Erythroblast (primary cell): ENCODE measurements at places on chromosomes 5 and 9.

- peak; percentile 53 for DNase-seq
These were observed at the start of gene CCNI2 for GRCh38 chr5:132746954-132747615. Gene CCNI2, plus strand, starts transcription at chr5:132747426. Its CDS starts 70 bp downstream, at chr5:132747496.

GRCh38 chr5:81134066-81134465 is 99.1 kb upstream of the CKMT2 start:
- no peak for DNase-seq

DNA sequence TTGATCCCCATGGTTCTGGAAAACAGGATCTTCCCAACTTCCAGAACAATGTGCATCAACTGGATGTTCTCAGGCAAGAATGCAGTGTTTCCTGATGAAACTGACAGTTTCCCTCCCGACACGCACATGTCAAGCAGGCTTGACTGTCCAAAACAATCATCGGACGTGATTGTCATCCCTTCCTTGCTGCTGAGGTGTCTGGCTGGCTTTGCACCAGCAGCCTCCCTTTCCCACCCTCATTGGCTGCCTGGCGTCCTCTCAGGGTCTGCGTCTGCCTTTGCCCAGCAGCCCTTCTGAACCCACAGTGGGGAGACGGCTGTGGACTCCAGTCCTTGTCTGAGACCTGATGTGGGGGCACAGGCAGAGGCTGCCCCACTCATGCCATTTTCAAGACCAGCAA is 110.8 kb downstream of the MARCHF3 start:
- DNase-seq = no peak

GRCh38 chr9:38185647-38186403 is 116.8 kb upstream of the SHB start:
- DNase-seq = no peak

GRCh38 chr5:42985129-42986037 is 54.7 kb downstream of the ANXA2R start:
- DNase-seq = no peak

DNA sequence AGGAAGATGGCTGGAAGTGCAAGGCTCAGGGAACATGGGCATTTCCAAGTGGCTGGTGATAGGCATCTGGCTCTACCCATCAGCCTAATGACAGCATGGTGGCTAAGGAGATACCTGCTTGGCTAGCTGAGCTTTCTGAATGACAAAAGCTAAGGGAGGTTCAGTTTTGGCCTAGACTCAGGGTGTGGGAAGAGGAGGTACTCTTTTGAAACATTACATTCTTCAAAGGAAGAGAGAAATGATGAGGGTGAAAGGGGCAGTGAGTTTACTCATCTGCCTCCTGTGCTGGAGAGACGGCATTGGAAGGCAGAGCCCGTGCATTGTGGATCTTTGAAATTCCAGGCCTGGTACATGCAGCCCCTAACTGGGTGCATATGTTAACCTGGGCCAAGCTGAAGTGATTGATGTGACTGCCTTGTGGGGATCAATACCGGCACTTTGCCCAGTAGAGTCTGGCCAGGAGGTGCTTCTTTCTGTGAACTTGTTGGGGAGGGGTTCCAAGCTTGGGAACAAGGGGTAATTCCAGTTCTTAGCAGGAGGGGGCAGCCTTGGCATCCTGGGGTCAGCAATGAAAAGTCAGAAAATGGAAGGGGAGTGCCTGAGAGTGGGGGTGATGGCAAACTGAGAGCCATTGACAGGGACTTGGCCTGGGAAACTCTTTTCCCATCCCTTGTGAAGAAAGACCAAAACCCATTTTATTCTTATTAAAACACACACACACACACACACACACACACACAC is 108.6 kb downstream of the ACER2 start:
- DNase-seq = peak; percentile 36

- DNase-seq = no peak
These were observed 59.1 kb downstream of the ABLIM3 start for GRCh38 chr5:149200355-149200754.

- no peak for DNase-seq
These were observed 2.6 kb upstream of the SVEP1 start for GRCh38 chr9:110582156-110582555.

DNA sequence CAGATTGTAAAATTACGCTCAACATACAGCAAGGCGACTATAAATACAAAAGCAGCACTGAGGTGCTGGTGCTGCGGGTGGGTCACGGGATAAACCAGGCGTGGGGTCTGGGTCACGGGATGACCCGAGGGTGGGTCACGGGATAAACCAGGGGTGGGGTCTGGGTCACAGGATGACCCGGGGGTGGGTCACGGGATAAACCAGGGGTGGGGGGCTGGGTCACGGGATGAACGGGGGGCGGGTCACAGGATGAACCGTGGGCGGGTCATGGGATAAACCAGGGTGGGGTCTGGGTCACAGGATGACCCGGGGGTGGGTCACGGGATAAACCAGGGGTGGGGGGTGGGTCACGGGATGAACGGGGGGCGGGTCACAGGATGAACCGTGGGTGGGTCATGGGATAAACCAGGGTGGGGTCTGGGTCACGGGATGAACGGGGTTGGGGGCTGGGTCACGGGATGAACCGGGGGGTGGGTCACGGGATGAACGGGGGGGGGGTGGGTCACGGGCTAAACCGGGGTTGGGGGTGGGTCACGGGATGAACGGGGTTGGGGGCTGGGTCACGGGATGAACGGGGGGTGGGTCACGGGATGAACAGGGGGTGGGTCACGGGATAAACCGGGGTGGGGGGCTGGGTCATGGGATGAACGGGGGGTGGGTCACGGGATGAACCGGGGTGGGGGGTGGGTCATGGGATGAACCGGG is 30.2 kb upstream of the SLC9A3 start:
- DNase-seq = no peak

GRCh38 chr5:71528206-71528605 is 58.9 kb upstream of the MCCC2 start:
- no peak for DNase-seq

- peak; percentile 98 for DNase-seq
These were observed 38.7 kb upstream of the PTGS1 start for GRCh38 chr9:122332083-122332482.

GRCh38 chr9:88587182-88587581 is 52.2 kb downstream of the NXNL2 start:
- DNase-seq = no peak

DNA sequence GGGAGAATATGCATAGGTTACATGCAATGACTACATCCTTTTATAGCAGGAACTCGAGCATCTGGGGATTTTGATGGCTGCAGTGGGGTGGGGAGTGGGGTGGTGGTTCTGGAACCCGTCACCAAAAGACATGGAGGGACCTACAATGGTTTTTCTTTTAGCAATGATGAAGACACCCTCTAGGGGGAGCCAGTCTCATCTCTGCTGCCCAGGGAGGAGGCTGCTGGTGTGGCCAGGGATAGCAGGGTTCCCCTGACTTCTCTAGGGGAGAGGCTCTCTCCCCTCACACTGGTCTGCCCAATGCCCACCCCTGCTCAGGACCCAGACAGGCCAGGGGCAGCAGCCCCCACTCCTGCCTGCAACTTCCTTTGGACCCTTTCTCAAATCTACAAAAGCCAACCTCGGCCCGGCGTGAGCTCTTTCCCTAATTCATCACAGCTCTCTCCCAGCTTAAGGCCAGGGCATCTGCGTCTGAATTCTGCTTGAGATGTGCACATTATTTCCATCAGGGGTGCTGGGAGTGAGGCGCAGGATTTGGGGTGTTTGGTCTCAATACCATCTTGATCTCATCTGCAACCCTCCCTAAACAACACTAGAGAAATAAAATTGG is 73.6 kb upstream of the RETREG1 start:
- peak; percentile 33 for DNase-seq

DNA sequence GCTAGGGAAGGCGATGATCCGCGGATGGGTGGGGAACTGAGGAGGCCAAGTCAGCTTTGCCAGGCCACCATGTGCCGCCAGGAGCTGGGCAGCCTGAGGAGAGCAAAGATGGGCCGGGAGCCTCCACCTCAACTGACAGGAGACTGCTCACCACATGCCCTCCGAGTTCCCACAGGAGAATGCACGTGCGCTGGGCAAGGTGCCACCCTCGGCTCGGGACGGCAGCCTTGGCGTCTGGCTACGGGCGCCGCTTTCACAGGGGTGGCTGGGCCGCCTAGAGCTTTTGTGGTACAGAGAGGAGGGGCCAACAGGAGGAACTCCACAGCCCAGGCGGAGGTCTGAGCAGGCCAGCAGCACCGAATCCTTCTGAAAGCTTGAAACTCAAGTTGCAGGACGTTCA is 5.3 kb upstream of the TBC1D9B start:
- no peak for DNase-seq

DNA sequence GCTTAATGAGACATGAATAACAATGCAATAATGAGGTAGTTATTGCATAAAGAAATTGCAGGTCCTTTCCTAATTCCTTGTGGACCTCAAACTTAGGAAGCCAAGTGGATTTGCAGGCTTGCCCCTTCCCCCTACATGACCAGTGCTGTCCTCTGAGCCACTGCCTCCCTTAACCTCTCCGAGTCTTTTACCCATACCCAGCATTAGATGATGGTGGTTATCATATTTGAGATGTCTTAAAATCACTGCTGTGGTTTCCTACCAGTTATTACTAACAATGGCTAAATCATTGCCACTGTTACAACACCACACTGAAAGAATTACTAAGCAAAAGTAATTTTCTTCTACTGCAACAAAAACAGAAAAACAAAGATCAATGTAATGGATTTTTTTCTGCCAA is 170.8 kb downstream of the EDIL3 start:
- DNase-seq = no peak

- no peak for DNase-seq
These were observed 409.1 kb upstream of the GRIA1 start for GRCh38 chr5:153081385-153081784.

GRCh38 chr9:120767451-120767850 is 25.8 kb downstream of the FBXW2 start:
- peak; percentile 42 for DNase-seq

- DNase-seq = no peak
These were observed 84.3 kb upstream of the MELK start for GRCh38 chr9:36488389-36488756.

DNA sequence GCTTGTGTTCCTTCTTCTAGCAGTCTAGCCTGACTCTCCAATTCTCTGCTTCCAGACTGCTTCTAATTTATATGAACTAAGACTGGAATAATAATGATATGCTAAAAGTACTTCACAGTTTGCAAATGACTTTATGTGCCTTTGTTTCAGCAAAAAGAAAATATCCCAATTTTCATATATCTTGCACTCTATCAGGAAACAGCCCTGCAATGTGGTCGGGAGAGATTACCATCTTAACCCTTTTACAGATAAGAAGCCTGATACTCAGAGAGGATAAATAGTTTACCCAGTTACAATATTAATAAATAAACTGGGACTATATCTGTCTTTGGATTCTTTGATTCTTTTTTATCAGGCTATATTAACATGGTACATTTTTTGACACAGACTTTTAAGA is 126.0 kb downstream of the CDC42SE2 start:
- DNase-seq = peak; percentile 39

DNA sequence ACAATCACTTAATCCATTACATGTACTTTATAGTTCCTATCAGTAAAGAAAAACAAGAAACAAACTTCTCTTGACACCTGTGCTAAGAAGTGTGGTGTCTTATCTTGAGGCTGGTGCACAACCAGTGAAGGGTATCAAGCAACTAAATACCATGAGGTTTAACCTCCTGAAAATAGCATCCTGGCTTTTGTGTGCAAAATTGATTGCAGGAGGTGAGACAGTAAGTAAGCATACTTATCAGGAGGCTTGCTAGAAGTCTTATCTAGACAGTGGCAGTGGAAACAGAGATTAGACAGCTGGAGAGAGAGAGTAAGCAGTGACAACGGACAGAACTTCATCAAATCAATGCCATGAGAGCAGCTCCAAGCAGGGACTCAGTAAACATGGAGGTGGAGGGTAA is 730.3 kb downstream of the DNAH5 start:
- no peak for DNase-seq

DNA sequence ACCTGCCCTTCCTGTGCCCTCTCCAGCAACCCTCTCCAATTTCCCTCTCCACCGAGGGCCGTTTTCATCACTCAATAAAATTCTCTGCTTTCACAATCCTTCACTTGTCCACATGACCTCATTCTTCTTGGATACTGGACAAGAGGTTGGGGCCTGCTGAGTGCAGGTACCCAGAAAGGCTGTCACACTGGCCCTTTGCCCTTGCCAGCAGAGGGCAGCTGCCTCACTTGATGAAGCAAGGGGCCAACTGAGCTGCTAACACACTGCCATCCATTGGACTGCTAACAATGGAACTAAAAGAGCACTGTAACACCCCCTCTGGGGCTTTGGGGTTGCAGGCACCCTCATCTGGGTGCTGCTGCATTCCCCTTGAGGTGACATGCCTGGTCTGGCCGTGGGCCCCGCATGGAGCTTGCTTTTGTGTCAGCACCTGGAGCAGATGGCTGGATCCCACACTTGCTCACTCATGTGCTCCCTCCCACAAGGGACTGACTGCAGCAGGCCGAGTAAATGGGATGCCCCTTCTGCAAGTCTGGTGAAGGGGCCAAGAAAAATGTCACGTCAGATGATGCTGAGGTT is 308.1 kb upstream of the ADCY2 start:
- DNase-seq = no peak

DNA sequence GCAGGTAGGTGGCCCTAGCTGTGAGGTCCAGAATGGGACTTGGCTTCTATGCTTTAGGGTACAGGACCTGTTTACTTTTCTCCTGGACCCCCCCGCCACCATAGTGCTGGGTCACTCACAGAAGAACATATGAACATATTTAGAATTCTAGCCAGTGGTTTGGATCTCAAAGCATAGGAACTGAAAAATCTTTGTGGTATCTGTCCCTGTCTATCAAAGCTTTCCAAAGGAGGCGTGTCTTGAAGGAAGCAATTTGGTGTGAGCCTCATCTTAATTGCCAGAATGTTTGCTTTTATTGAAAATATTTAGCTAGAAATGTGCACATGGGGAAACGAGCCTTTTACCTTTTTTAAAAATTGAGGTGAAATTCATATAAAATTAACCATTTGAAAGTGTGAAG is 6.2 kb downstream of the PHF2 start:
- DNase-seq = no peak

DNA sequence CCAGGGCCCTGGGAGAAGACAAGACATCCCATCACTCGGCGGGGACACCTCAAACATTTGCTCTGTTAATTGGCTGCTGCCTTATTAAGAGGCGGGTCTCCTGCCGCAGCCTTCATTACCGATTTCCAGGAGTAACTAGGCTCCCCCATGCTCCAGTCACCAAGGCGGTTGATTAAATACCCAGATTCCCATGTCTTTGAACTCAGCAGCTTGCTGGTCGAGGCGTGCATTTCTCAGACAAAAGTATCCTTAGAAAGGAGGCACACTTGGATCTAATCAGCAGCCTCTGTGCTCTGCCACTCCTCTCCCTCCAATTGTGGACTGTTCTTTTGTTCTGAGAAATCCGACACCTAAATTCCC is 228.8 kb downstream of the FSTL4 start:
- no peak for DNase-seq

DNA sequence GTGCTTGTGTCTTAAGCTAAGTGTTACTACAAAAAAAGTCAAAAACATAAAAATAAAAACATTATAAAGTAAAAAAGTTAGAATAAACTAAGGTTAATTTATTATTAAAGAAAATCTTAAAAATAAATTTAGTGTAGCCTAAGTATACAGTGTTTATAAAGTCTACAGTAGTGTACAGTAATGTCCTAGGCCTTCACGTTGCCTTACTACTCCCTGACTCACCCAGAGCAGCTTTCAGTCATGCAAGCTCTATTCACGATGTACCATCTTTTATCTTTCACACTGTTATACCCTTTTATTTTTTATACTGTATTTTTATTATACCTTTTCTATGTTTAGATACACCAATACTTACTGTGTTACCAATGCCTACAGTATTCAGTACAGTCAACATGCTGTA is 288.1 kb downstream of the HCN1 start:
- DNase-seq = no peak

GRCh38 chr5:153953411-153953810 is 85.3 kb downstream of the FAM114A2 start:
- DNase-seq = no peak
